ENCODE measurements at places on chromosomes 3 and 15.

GRCh38 chr15:41462084-41462795 is 31.4 kb upstream of the ITPKA start:
- peaks cover 2% of the 10 kb centered on the region for H3K36me3 ChIP-seq
- no peak for DNase-seq
- no peak overlapping the region for H3K27ac ChIP-seq
- no peak overlapping the region for H3K4me3 ChIP-seq

- no peaks in the 10 kb centered on the region for H3K27me3 ChIP-seq
- H3K27ac ChIP-seq = no peak overlapping the region
- DNase-seq = no peak
- no peak overlapping the region for H3K4me3 ChIP-seq
- H3K4me1 ChIP-seq = no peaks in the 10 kb centered on the region
Measured at GRCh38 chr3:81544385-81544784, 217.1 kb downstream of the GBE1 start.

- no peak overlapping the region for H3K27ac ChIP-seq
- H3K27me3 ChIP-seq = no peaks in the 10 kb centered on the region
- H3K36me3 ChIP-seq = no peaks in the 10 kb centered on the region
- DNase-seq = no peak
- H3K4me1 ChIP-seq = no peaks in the 10 kb centered on the region
Measured at GRCh38 chr3:184666442-184666841, 45.4 kb downstream of the MAGEF1 start.

- H3K36me3 ChIP-seq = peaks cover 12% of the 10 kb centered on the region
- DNase-seq = no peak
- H3K4me3 ChIP-seq = no peak overlapping the region
- no peak overlapping the region for H3K27ac ChIP-seq
- H3K4me1 ChIP-seq = no peaks in the 10 kb centered on the region
- no peaks in the 10 kb centered on the region for H3K27me3 ChIP-seq
Measured at GRCh38 chr15:76258460-76258859, 52.8 kb downstream of the ETFA start.

DNA sequence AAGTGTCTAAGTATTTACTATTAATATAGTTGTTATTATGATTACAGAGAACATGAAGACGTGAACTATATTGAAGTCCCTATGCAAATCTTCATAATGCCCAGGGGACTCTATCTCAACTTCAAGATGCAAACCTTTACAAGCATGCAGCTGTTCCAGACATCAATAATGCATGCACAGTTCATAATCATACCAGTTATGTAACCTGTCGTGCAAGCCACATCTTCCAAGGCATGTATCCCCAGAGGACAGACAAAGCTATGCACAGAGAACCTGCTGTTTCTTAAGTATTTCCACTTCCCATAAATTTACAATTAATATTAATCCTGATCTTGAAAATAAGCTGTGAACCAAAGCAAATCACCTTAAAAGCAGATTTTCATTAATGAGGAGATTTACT is 534.1 kb downstream of the TUSC7 start:
- H3K27me3 ChIP-seq = no peaks in the 10 kb centered on the region
- no peak overlapping the region for H3K27ac ChIP-seq
- no peak for DNase-seq
- no peak overlapping the region for H3K4me3 ChIP-seq
- H3K4me1 ChIP-seq = no peaks in the 10 kb centered on the region

DNA sequence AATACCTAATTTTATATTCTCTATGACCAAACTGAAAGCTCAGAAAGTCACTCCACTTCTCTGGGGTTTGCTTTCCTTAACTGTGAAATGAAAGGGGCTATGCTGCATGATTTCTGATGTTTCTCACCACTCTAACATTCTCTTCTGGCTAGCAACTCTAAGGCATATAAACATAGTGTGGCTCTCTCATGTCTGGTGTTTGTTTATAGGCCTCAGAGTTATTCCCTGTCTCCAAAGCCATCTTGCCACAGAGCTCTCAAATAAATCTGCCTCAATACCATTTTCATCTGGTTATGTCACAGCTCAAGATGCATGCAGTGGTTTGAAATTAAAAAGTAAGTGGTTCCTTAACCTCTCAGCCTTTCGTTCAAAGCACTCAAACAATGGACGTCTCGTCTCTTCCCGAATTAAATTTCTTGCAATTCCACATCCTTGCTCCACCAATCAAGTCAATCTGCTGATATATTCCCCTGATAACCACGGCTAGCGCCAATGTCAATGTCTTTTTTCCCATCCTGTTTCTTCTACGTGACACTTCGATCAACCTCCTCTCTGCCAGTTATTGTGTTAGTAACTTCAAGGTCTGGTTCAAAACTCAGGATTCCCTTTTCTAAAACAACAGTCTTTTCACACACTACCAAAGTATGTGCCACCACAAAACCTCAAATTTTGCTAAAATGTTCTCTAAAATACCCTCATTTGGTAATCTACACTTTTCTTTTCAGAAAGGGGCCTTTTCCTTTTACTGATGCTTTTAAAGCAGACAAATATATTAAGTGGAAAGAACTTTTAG is 16.0 kb downstream of the TOMM70 start:
- H3K36me3 ChIP-seq = peaks cover 32% of the 10 kb centered on the region
- H3K27ac ChIP-seq = no peak overlapping the region
- H3K4me1 ChIP-seq = peaks cover 8% of the 10 kb centered on the region

GRCh38 chr3:145650170-145650569 is 510.8 kb downstream of the PLOD2 start:
- H3K27ac ChIP-seq = no peak overlapping the region
- H3K4me1 ChIP-seq = no peaks in the 10 kb centered on the region
- no peak for DNase-seq
- no peaks in the 10 kb centered on the region for H3K27me3 ChIP-seq

- DNase-seq = no peak
- no peaks in the 10 kb centered on the region for H3K27me3 ChIP-seq
- peaks cover 11% of the 10 kb centered on the region for H3K4me1 ChIP-seq
Measured at GRCh38 chr3:24401090-24401810, 93.4 kb downstream of the THRB start.

GRCh38 chr3:181782306-181782954 is 70.7 kb downstream of the SOX2 start:
- H3K36me3 ChIP-seq = no peaks in the 10 kb centered on the region
- DNase-seq = no peak
- no peaks in the 10 kb centered on the region for H3K27me3 ChIP-seq
- no peaks in the 10 kb centered on the region for H3K4me1 ChIP-seq

DNA sequence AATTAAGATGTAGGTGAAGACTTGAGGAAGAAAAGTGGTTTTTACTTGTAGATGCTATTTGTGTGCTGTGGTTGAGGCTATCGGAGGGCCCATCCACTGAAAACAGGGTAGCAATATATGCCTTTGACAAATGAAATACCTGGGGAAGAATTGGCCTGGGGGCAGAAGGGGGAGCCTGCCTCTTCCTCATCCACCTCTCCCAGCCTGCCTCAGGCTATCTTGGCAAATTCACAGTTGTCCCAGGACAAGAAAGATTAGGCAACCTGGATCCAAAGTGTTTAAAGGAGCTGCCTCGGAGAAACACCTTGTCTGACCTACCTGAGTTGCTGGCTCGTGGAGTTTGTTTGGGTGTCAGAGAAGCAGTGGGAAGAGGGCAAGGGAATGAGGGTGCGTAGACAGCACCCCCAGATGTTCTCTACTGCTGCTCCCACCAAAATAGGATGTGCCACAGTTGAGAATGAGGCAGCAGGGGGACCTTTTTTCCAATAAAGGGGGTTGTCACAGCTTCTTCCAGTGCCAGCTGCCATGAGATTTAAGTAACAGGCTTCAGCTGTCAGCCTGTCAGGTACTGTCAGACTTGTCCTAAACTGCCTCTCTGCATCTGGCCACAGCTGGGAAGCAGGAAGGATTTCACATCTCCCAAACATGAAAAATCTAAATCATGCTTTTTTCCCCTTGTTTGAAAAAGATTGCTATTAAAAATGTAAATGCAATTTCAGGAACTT is 9.2 kb downstream of the PLEKHO2 start:
- DNase-seq = no peak
- peak overlapping the region; percentile 56 for H3K27ac ChIP-seq
- H3K27me3 ChIP-seq = no peaks in the 10 kb centered on the region

- no peaks in the 10 kb centered on the region for H3K36me3 ChIP-seq
- no peak overlapping the region for H3K4me3 ChIP-seq
- no peaks in the 10 kb centered on the region for H3K27me3 ChIP-seq
Measured at GRCh38 chr3:29628795-29629194, 347.9 kb downstream of the RBMS3 start.

GRCh38 chr3:136136454-136136853 is 59.7 kb downstream of the MSL2 start:
- no peak overlapping the region for H3K27ac ChIP-seq
- H3K4me1 ChIP-seq = peaks cover 3% of the 10 kb centered on the region
- no peaks in the 10 kb centered on the region for H3K27me3 ChIP-seq

- H3K27ac ChIP-seq = peak overlapping the region; percentile 51
- DNase-seq = no peak
- no peaks in the 10 kb centered on the region for H3K27me3 ChIP-seq
- H3K4me3 ChIP-seq = no peak overlapping the region
Measured at GRCh38 chr15:78035861-78036476, 41.5 kb downstream of the TBC1D2B start.

DNA sequence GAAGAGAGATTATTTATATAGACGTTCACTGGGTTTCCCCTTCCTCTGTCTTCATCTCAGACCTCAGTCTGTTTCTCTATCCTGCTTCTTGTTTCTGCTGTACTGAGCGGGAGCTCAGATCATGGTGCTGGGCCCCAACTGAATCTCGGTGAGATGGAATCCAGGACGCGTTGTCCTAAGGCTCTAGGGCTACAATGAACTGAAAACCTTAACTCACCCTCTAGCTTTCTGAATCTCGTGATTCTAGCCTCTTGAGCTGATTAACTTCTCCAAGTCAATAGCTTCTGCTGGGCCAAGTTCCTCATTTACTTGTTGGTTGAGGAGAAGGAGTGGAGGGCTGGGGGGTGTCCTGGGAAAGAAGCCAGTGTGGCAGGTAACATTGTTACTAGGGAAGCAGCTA is 32.7 kb upstream of the MAP3K13 start:
- no peaks in the 10 kb centered on the region for H3K36me3 ChIP-seq
- peaks cover 20% of the 10 kb centered on the region for H3K4me1 ChIP-seq
- peak overlapping the region; percentile 58 for H3K27ac ChIP-seq
- H3K27me3 ChIP-seq = no peaks in the 10 kb centered on the region
- DNase-seq = no peak

DNA sequence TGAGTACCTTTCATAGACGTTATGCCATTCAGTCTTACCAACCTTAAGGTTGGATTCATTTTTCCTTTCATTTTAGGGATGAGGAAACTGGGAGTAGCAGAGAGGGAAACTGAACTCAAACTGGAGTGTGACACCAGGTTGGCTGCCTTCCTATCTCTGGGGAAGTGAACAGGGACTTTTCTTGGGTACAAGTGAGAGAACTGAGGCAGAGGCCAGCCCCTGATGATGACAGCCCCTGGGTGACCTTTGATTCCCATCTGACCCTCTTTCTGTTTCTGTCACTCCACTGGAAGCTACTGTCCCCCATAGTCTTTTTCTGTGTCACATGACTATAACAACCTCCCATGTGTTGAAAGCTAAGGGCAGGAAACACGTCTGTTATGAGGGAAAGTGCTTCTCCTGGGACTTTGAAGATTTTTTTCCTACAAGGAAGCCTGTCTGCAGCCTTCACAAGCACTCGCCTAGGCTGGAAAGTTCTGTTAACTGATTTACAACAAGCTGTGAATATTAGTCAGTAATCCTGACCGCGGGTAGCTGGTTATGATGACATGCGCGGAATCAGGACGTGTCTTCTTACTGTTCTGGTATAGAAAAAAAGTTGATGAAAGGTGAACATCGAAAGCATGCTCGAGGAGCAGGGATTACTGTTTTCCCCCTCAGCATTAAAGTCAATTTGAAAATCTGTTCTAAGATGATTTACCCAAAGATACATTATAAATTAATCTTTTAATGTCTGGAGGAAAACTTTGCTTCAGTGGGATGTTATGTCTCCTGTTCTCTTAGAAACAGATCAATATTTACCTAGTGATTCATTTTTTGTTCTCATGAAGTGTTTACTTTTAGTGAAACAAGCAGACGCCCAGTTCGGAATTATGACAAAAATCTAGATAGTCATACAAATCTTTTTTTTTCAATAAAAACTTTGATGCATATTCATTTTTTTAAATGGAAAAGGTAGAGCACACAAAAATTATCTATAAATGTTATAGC is 31.5 kb downstream of the ABHD2 start:
- no peak for DNase-seq
- no peaks in the 10 kb centered on the region for H3K27me3 ChIP-seq
- H3K27ac ChIP-seq = peak overlapping the region; percentile 96
- H3K4me3 ChIP-seq = no peak overlapping the region
- peaks cover 11% of the 10 kb centered on the region for H3K36me3 ChIP-seq

DNA sequence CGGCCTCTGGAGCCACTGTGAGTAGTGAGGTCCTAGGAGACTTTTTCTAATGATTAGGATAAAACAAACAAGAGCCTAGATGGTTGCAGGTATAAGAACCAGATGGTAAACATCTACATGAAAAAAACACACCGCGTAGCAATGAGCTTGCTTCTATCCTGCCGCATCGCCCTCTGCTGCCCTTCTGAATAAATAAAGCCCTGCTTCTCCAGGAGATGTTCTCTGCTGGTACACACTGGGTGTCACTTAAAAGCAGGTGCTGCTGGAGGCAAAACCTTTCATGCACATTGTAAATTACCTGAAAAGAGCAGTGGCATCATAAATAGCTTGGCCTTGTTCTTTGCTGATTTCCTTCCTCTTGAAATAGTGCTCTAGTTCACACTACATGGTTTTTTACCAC is 164.4 kb upstream of the TOPAZ1 start:
- H3K36me3 ChIP-seq = no peaks in the 10 kb centered on the region
- no peak for DNase-seq
- H3K4me3 ChIP-seq = no peak overlapping the region
- H3K27ac ChIP-seq = no peak overlapping the region
- H3K4me1 ChIP-seq = no peaks in the 10 kb centered on the region
- peaks cover 2% of the 10 kb centered on the region for H3K27me3 ChIP-seq

GRCh38 chr15:36414670-36415069 is 164.8 kb upstream of the CDIN1 start:
- H3K27me3 ChIP-seq = no peaks in the 10 kb centered on the region
- no peak for DNase-seq
- H3K4me3 ChIP-seq = no peak overlapping the region
- H3K4me1 ChIP-seq = no peaks in the 10 kb centered on the region
